ENCODE measurements at places on chromosomes 7 and 10. TPM values are rescaled to one million over a fixed set of nuclear protein-coding genes. Genes with fewer than 3 reads are reported as not detected.

LEP gene
- total RNA-seq: under 0.01 TPM

CALN1 gene
- 0.52 TPM for total RNA-seq

SUMF2 gene
- total RNA-seq: 63.2 TPM

POMZP3 gene
- total RNA-seq: 4.2 TPM

SLC39A12 gene
- under 0.01 TPM for total RNA-seq

CDHR1 gene
- under 0.01 TPM for total RNA-seq

CLCN1 gene
- 4.7 TPM for total RNA-seq

TMEM225B gene
- total RNA-seq: 0.52 TPM

VWDE gene
- total RNA-seq: 0.52 TPM

NUTM2B gene
- total RNA-seq: 1.0 TPM

ST8SIA6 gene
- total RNA-seq: 0.52 TPM

CHAT gene
- total RNA-seq: not detected

ZMIZ1 gene
- 11.5 TPM for total RNA-seq

STEAP1B gene
- 4.7 TPM for total RNA-seq

OR6B1 gene
- total RNA-seq: not detected

CYP2C8 gene
- total RNA-seq: not detected

PHYHIPL gene
- total RNA-seq: 0.52 TPM

ZP3 gene
- not detected for total RNA-seq

PRRT4 gene
- total RNA-seq: 6.8 TPM

FGFBP3 gene
- total RNA-seq: 1.6 TPM

NPSR1 gene
- 1.6 TPM for total RNA-seq

PNLIP gene
- total RNA-seq: 1.0 TPM

CYP2C19 gene
- total RNA-seq: not detected

RTKN2 gene
- total RNA-seq: 2.1 TPM

WDR86 gene
- total RNA-seq: 4.7 TPM

SPDYE18 gene
- not detected for total RNA-seq

TLL2 gene
- total RNA-seq: 0.52 TPM

NME8 gene
- total RNA-seq: not detected

CPEB3 gene
- total RNA-seq: 3.1 TPM

ALOX5 gene
- 3.1 TPM for total RNA-seq

PKD2L1 gene
- total RNA-seq: not detected

SEMA3A gene
- 24.5 TPM for total RNA-seq

CFAP58 gene
- under 0.01 TPM for total RNA-seq

All from skeletal muscle tissue (tissue), 5 donors.